Activated CD4-positive, alpha-beta T cell treated with anti-CD3 and anti-CD28 coated beads, Interleukin-2, amount 50 U/mL, for 16 hours (primary cell): ENCODE measurements at places on chromosomes 16 and 17.
A peak's percentile ranks its signal among the peaks of the same experiment; 100 is the strongest.

GRCh38 chr17:78818932-78819331, 21.7 kb downstream of the USP36 start:
- DNase-seq: peak; percentile 57

- DNase-seq: peak; percentile 89
These were observed 1.4 kb upstream of the UNK start for GRCh38 chr17:75783069-75783783.

DNA sequence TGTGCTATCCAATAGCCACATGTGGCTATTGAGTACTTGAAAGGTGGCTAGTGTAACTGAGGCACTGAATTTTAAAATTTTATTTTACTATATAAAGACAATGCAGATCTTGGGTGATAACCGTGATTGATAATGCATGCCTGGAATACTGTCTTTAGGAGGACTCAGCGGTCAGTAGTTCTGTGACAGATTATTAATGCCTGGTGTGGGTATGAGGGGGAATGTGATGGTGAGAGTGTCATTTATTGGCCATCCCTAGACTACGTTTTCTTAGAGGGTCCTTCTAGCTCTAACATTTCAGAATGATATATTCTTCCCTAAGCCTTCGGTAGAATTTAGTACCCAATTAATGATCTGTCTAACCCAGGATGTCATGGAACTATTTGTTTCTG, 157.6 kb downstream of the CPPED1 start:
- DNase-seq: no peak

DNA sequence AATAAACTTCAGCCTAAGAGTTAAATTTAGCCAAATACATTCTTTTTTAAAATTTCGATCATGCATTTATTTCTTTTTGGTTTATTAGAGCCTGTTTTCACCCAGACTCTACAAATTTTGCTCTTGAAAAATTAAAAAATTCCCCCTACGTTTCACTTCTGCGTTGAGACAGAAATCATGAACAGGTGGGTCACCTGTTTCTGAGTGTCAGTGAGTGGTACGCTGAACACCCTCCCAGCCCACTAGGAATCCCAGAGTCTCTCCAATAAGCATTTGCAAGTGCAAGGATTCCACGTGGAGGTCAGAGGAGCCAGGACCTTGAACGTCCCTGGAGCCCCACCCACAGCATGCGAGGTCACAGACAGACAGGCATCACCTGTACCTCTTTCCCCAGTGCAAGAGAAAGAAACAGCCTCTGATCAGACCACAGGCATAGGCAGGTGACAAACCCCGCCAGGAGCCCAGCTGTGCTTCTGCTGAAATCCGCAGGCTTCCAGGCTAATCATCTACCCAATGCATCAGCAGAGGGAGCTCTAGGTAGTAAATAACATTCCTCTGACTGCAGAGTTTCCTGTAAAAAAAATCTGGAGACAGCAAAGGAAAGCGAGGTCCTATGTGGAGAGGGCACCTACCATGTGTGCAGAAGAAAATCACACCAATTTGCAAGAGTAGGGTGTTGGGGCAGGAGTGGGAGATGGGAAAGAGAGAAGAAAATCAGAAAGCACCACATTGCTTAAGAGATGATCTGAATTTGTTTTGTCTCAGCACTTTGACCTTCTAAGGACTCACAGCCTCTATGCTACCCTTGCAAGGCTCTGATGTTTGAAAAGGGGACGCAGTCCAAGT, 5.9 kb upstream of the XYLT1 start:
- DNase-seq: peak; percentile 45

- DNase-seq: no peak
These were observed 3.9 kb downstream of the NLRP1 start for GRCh38 chr17:5580367-5580766.

- no peak for DNase-seq
These were observed 276.5 kb downstream of the KIF2B start for GRCh38 chr17:54099221-54099620.

GRCh38 chr17:64130559-64131001, 636 bp upstream of the ERN1 start:
- DNase-seq: peak; percentile 79

- no peak for DNase-seq
These were observed 50.8 kb downstream of the TBC1D26 start for GRCh38 chr17:15782866-15783265.

DNA sequence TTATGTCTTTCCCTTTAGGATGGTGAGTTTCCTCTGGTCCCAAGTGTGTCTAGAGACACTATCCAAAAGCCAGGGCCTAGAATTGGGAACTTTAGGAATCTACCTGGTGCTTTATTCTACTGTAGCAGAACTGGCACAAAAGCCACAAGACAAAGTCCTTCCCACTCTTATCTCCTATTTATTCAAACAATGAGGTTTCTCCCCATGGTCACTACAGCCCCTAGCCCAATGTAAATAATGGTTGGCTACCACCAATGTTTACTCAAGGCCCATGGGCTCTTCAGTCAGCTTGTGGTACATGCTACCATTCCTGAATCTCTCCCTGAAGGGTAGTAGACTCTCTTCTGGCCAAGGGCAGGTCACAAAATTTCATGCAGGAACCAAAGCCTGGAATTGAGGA, 789.4 kb upstream of the KIF2B start:
- DNase-seq: no peak

DNA sequence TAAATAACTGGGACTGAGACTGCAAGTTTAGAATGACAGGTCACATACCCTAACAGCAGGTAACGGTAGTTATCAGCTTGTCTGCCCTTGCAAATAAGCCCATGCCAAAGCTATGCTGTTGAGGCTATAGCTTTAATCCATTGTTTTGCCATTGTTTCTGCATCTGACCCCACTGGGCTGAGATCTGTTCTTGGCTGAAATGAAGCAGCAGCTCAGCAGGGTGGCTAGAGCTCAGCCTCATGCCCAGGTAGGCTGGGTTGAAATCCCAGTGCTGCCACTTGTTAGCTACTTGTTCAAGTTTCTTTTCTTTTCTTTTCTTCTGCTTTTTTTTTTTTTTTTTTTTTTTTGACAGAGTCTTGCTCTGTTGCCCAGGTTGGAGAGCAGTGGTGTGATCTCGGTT, 40.1 kb downstream of the NKD1 start:
- DNase-seq: no peak
